ENCODE measurements at places on chromosomes 2 and 18.

DNA sequence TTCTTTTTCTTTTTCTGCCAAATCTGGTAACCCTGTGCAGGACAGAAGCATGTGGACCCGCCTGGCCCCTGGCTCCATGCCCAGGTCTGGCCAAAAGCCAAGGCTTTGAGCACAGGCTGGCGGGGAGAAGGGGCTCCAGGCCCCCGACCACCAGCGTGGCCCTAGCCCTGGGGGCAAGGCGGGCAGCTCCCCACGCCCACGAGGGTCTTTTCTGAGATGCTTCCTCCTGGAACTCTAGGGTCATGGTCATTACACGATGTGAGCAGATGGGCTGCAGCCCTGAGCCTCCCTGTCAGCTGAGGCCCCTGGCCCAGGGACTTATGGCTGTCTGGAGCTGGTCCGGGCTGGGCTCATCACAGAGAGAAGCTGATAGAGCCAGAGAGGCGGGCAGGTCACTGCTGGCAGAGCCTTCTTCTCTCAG lies 5.7 kb upstream of the OTOS start:
- DNase-seq, result no peak

DNA sequence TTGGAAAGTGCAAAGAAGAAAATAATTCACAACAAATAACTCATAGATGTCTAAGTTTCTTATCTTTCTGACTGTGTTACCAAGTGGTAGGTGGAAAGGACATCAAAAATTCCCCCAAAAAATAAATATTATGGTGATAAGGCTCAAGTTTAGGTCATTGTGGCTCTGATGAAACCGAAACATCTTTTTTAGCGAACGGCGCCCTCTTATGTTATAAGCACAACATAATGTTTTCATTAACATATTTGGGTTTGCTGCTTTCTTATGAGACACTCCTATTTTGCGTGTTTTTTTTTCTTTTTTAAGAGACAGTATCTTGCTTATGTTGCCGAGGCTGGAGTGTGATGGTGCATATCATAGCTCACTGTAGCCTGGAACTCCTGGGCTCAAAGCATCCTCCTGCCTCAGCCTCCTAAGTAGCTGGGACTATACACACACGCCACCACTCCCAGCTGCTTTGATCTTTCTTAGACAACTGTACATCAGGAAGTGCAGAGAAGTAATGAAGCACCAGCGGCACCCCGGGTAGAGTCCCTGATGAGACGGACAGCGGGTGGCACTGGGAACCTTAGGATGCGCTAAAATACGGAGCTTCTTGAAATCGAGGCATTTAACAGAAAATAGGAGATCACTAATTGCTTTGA lies 38.5 kb upstream of the SLC35G4 start:
- peak; percentile 41 for DNase-seq

DNA sequence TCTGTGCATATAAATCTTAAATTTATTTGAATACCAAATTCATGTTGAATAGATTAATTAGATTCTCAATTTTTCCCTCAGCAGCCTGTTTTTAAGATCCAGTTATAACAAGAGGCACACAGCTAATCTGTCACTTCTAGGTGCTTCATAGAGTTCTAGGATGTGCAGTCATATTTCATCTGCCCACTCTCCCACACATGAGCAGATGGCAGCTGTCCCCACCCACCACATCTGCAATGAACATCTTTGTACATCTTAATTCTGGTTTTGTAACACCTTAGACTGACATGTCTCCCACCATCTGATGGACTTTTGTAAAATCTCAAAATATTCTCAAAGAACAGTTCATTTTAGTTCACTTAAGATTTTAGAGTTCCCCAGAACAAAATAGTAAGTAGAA lies 250.8 kb upstream of the ST6GAL2 start:
- no peak for DNase-seq

DNA sequence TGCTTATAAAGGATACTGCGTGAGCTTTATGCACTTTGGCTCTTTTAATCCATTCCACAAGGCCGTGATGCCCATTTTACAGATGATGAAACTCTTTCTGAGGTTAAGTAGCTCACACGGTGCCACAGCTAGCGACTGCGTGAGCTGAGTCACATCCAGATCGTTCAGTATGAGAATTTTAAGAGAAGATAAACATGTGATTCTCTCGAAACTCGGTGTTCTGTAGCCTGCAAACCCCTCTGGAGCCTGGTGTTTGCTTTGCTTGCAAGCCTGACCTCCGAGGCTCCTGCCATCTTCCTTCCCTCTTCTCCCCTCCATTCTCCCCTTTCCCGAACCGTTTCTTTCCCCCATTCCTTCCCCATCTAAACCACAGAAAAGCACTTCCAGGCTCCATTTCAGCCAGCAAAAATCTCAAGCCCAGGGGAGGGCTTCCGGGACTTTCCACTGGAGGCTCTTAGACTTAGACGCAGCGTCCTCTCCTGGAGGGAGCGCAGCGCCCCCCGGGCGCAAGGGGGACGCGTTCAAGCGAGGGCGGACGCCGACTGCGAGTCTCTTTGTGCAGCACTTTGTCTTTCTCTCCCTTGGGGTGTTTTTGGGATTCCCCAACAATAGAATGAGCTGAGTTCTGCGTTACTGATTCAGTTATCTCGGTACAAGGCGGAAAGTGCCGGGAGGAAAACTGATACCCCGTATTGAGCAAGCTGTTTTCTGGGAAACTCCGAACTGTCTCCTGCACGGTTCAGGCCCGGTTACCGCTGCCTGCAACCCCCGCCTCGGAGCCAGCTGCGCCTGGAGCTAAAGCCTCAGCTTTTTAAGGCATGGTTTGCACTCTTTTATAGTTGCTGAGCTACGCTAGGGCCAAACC lies 38.0 kb downstream of the CYP1B1 start:
- DNase-seq, result peak; percentile 57

DNA sequence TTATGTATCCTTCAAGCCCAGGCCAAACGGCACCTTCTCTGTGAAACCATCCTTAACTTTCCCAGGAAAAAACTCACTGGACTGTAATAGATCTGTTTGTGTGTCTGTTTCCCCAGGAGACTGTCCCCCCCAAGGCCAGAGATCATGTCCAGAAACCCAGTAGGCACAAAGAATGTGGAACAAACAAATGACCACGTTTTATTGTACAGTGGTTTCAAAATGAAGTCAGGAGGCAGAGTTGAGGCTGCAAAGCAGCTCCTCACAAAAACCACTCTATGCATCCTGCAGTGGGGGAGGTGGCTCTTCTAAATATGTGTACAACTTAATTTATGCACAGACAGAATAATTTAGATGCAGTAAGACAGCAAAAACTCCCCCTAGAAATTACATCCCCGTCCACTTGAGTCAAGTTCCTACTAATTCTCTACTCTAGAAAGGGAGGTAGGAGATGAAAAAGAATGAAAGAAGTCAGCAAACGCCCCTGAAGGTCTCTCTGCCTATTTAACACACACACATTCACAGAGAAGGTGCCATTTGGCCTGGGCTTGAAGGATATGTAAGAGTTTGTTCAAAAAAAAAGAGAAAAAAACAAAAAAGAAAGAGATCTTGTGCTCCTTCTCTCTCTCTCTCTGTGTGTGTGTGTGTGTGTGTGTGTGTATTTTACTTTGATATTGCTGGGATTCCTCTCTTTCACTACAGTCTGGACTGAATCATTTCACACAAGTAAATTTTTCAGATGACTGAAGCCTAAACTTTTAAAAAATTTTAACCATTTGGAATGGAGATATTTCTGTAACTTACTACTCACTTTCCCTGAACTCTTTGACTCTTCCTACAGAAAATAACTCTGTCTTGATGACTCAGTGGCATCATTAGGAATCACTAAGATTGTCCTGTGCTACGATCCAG lies 19.5 kb downstream of the BCL2 start:
- no peak for DNase-seq

GRCh38 chr2:190819840-190820301 lies 60.8 kb upstream of the GLS start:
- DNase-seq, result peak; percentile 82

- DNase-seq, result no peak
Observed at GRCh38 chr18:9814431-9814830, 71.3 kb upstream of the TXNDC2 start.

DNA sequence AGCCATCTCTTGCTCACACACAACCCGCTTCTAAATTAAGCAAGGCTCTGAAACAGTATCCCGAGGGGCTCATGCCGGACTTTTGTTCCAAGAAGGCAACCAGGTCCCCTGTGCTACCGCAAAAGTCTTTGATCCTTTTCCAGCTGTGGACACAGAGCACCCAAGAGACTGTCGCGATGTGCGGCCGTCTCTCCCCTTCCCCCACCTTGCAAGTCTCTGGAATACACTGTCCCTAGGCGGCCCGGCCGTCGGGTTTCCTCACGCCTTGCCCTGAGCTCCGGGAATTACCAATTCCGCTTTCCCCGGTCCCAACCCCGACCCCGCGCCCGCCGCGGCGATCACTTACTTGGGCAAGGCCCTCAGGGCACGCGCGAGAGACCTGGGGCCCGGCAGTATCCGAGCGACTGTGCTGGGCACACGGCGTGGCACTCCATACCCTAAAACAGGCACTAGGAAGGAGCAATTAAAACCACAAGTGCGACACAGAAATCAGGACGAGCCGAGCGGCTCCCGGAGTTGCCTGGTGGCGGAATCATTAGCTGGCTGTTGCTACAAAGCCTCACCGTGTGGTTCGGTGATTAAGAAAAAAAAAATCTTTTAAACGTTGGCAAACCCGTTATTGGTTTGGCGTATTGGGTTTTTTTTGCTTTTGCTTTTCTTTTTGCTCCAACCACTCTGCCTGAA lies 2.2 kb upstream of the DLX1 start:
- no peak for DNase-seq

GRCh38 chr2:119106301-119106897 lies 52.2 kb downstream of the C1QL2 start:
- peak; percentile 36 for DNase-seq

DNA sequence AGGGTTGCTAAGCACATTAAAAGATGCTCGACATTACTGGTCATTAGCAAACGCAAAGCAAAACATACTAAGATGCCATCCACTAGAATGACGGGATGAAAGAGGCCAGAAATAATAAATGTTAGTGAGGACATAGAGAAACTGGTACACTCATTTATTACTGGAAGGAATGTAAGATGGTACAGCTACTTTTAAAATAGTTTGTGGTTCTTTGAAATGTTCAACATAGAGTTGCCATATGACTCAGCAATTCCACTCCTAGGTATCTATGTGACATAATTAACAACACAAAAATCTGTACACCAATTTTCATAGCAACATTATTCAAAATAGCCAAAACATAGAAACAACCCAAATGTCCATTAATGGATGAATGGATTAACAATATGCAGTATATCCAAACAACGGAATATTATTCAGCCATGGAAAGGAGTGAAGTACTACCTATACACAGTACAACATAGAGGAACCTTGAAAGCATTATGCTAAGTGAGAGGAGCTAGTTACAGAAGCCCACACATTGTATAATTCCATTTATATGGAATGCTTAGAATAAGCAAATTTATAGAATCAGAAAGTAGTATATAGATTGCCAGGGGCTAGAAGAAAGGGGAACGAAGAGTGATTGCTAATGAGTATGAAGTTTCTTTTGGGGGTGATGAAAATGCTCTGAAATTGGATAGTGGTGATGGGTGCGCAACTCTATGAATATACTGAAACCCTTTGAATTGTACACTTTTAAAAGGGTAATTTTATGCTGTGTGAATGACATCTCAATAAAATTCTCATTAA lies 61.9 kb upstream of the IL1R1 start:
- no peak for DNase-seq

DNA sequence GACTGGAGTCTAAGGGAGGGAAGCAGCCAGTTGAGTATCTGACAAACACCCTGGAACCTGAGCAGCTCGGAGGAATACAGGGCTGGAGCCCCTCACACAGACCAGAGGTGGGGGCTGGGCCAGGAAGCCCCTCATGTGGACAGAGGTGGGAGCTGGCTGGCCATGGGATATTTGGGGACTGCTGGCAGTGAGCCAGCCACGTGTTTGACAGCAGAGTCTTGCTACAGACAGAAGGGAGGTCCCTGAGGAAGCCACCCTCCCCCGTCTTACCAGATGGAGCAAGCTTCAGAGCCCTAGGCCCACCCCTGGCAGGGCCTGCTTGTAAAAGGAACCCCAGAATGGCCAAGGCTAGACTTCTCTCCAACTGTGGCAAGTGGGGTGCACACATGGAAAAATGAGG lies 3.6 kb upstream of the MTERF4 start:
- DNase-seq, result no peak

- no peak for DNase-seq
Observed at GRCh38 chr2:172280571-172281361, 146.6 kb upstream of the ITGA6 start.

DNA sequence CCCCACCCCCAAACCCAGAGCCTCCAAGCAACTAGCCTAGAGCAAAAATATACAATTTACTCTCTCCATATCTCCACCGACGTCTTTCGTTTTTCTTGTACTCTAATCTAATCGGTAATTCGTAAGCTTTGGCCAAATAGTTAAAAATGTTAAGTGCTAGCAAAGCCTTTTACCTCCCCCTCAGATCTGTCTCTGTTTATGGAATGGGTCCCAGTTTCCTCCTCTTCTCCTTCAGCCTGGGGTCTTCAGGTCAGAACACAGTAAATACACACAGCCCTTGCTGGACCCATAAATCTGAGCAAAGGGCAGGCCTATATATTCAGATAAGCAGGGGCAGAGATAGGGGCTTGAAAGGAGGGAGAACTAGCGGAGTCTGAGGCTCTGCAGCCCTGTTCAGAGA lies 267.4 kb downstream of the MEIS1 start:
- DNase-seq, result no peak

DNA sequence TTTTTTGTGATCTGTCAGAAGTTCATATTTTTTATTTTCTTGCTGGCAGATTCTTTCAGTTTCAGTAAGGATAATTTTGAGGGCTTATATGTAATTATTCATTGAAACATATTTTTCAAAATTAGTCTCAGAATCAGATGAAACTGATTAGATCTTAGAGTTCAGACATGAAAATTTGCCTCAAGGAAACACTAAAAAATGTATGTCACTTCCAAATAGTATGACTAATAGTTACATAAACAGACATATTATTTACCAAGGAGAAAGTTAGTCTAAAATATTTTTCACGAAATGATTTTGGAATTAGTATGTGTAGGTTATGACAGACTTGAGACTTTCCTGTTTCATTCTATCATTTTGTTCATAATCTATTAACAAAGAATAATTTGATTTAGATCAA lies 628.6 kb downstream of the CCDC85A start:
- DNase-seq, result no peak

- no peak for DNase-seq
Observed at GRCh38 chr2:44100351-44100750, 68.3 kb upstream of the PPM1B start.

- no peak for DNase-seq
Observed at GRCh38 chr18:10121786-10122515, 208.1 kb downstream of the VAPA start.

DNA sequence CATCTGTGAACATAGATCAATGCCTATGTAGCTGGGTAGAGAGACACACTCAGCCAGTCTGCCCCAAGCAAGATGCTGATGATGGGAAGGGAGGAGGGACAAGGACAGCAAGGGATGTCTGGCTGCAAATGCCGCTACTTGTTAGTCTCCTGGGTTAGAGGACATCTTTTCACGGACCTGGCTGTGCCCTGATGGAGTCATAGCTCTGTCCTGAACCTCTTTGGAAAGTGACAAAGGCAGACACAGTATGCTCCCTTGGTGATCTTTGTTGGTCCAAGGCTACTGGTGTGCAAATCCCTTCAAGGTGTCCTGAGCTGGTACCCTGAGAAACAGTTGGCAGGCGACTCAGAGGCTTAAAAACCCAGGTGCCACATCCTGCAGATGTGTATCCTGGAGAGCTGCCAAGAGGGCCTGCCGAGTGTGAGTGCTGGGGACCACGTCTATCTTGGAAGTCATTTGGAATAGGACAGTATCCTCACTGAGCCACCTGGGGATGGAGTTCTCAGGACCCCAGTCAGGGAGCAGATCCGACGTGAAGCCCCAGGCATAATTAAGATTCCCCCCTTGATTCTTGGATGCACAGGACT lies 10.8 kb downstream of the FOSL2 start:
- DNase-seq, result no peak
